Cardiac muscle cell (in vitro differentiated cells and primary cell): ENCODE measurements at places on chromosomes 16 and 17. TPM values are rescaled to one million over a fixed set of nuclear protein-coding genes. Genes with fewer than 3 reads are reported as not detected.

GNPTG gene
- 42.5 and 57.0 TPM in 2 replicates for polyA plus RNA-seq

KRTAP2-2 gene
- polyA plus RNA-seq: not detected in 2 replicates

HOXB6 gene
- polyA plus RNA-seq: not detected in 2 replicates

DNA sequence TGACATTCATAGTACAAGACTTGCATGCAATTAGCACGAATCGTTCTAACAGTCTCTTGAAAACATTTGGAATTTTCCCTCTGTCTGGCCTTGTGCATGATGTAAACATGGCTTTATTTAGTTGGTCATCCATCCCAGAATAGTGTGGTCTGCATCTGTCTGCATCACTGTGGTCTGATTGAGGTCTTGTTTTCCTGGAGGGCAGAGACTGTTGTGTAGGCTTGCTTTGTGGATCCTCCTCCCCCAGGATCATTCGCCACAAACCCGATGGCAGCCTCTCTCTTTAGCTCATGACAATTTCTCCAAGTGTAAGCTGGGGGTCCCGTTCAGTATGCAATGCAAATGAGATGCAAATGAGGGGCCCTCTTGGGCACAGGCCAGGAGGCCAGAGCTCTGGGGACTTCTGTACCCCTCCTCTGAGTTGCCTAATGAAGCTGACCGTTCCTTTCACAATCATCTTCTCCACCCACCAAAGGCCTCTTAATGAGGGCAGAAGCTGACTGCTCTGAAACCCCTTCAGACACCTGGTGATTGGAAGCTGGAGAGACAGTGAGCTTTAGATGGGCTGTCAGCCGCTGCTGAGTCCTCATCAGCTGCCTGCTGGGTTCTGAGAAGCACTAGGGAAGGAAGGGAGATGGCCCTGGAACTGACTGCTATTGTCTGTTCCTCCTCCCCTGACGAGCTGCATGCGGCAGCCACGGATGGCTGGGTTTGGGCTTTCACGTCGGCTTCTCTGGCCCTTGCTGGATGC, 201.2 kb upstream of the CACNG3 start:
- no peak for DNase-seq

DNA sequence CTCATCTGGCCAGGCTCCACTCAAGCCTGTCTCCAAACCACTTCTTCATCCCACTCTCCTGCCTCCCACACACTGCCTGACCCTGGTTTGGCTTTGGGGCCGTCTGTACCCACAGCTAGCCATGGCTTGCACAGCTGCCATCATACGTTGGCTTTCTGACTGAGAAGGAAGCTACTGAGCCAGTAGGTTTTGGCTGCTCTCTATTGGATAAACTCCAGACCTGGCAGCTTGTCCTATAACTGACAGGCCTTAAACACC, 3.9 kb downstream of the MIF4GD start:
- no peak for DNase-seq

MT1G gene
- polyA plus RNA-seq: not detected in 2 replicates
